ENCODE measurements at places on chromosomes 3 and 15.

DNA sequence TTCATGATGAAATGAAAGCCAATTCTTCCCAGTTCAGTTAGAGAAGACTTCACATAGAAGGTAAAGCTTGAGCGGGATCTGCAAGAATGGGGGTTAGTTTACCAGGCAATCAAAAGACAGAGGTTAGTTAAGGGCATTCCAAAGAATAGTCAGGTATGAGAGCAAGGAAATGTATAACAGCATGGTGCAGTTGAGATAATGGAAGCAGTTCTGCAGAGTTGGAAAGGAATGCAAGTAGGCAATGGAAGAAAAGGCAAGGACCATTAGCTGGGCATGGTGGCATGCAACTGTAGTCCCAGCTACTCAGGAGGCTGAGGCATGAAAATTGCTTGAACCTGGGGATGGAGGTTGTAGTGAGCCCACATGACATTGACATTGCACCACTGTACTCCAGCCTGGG, 55.0 kb downstream of the LSAMP start:
- DNase-seq, result no peak

DNA sequence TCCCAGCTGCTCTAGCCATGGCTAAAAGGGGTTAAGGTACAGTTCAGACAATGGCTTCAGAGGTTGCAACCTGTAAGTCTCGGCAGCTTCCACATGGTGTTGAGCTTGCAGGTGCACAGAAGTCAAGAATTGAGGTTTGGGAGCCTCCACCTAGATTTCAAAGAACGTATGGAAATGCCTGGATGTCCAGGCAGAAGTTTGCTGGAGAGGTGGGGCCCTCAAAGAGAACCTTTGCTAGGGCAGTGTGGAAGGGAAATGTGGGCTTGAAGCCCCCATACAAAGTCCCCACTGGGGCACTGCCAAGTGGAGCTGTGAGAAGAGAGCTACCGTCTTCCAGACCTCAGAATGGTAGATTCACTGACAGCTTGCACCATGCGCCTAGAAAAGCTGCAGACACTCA, 73.7 kb downstream of the STT3B start:
- no peak for DNase-seq

DNA sequence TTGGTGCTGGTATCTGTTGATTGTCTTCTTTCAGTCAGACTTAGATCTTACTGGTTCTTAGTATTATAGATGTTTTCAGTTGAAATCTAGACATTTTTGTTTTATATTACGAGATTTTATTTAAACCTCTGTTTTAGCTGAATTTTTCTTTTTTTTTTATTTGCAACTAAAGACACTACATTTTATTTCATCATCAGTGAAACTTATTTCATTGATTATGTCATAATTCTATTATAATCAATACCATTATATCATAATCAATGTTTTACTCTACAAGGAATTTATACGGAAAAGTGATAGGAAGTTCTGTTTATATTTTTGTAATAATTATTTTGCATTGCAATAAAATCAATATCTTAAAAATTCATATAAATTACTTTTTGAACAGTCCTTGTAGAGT, 477.4 kb upstream of the MDFIC2 start:
- no peak for DNase-seq

- no peak for DNase-seq
These were observed 10.6 kb downstream of the ARPP19 start for GRCh38 chr15:52558196-52558595.

DNA sequence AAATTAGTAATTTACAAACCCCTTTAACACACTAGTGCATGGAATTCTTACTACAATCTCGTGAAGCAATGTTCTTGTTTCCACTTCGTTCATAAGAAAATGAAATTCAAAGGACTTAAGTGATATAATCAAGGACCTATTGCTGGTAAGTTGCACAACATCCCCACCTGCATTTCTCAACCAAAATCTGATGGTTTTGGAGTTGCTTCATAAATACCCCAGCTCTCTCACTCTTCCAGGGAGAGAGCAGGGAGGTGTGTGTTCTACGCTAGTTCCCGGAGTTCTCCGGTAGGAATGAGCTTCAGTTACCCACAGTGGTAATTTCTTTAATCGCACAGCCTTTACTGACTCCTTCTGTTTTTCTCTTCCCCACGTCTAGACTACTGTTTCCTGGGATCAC, 81.8 kb downstream of the LRRN1 start:
- DNase-seq, result no peak

DNA sequence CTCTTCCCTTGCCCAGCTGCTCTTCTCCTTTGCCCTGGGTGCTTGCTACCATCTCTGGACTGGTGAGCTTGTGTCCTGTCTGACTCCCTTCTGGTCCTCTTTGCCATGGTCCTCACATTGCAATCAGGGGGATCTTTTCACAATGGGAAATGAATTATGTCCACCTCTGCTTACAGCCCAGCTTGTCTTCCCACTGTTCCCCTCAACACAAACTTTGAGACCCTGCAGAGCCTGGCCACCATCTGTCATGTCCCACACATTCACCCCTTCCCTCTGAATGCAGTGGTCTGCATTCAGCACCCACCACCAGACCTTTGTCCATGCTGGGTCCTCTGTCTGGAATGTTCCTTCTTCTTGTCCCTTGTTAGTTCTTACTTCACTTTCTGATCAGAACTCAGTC, 100.5 kb downstream of the ABHD5 start:
- DNase-seq, result no peak

DNA sequence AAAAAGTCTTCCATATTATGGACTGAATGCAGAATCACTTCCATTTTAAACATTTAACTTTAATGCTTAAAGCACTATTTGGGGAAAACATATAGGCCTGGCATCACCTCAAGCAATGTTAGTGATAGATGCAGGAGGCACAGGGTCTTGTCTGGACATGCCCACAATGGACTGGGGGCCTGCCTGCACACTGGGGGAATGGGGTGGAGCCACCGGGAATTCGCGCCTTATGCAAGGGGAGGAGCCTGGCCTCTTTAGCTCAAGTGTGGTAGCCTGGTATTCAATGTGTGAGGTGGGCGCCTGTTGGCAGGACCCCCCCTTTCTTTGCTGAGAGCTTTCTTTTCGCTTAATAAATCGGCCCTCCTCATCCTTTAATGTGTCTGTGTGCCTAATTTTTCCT, 29.9 kb downstream of the ACKR4 start:
- no peak for DNase-seq

DNA sequence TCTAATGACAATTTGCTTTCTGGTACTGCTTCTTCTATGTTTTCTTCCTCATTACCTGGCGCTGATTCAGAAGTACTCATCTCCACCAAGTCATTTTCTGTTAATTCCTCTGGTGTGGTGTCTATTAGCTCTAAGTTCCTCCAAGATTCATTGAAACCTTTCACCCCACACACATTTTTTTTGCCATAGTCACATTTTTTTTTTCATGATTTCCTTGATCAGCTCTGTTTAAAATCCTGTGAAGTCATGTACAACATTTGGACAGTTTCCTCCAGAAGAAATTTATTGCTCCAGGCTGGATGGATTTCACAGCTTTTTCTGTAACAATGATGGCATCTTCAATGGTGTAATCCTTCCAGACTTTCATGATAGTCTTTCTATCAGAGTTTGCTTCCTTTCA, 243.2 kb upstream of the VEPH1 start:
- no peak for DNase-seq

DNA sequence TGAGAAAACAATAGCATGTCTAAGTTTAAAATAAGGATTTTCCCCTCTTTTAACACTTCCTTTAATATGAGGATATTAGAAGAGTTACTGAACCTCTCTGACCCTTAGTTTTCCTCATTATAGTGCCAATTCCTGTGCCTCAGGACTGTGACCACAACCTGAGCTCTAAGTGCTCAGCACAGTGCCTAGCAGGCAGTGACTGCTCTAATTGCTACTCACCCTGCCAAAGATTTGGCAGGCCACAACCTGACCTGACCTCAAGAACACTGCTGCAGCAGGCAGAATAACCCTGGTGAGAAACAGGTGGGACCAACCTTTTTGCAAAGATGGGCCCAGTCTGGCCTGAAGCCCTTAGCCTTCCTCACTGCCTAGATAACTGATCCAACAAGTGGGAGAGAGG, 35.7 kb downstream of the NBEAL2 start:
- no peak for DNase-seq

- no peak for DNase-seq
These were observed 701.5 kb upstream of the GBE1 start for GRCh38 chr3:82462977-82463376.

- DNase-seq, result no peak
These were observed 11.8 kb downstream of the OXSR1 start for GRCh38 chr3:38177181-38177580.

DNA sequence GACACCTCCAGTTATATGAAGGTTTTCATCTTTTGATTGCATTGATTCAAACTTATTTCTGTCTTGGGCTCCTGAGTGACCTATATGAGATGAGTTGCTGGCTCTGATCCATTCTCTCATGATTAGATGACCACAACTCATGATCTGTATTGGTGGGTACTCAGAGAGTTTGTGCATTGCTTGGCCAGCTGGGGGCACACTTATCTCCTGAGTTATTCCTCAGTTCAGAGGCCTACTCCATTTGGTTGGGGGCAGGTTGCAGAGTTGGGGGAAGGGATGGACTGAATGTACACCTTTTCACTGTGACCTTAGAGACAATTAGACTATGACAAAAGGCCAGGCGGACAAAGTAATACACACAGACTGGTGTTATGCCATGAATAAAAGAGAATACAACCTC, 166.2 kb upstream of the SEMA6D start:
- no peak for DNase-seq

DNA sequence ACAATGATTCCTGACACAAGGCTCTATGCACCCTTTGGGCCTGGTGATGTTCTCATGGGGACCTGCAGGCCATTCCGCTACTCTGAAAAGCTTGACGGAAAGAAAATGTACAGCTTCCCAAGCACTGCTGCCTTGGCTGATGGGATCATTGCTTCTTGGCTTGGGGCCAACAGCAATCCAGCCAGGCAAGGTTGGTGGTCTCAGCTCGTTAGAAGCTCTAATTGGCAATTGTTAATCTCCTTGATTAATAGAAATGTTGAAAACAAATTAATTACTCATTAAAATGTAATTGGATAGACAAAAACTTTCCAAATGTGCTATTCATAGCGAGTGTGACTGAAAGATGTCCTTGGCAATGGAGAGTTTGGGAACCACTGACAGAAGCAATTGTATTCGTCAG, 16.3 kb upstream of the MYZAP start:
- no peak for DNase-seq

DNA sequence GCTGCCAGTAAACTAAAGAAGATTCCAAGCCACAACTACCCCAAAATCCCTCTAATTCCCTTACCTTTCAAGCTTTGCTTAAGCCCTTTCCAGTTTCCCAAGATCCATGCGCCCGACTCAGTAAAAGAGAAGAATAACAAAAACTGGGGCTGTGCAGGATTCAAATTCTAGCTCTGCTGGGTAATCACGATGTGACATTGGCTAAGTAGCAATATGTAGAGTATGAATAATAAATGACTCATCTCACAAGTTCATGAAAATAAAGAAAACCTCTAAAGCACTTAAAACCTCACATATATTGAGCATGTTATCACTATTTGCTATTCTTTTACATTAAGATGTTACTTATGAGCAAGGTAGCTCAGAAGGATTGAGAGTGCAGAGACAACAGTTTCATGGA, 522.2 kb upstream of the ZNF717 start:
- no peak for DNase-seq

GRCh38 chr3:21390136-21390535, 360.9 kb downstream of the ZNF385D start:
- peak; percentile 65 for DNase-seq

- no peak for DNase-seq
These were observed 34.0 kb downstream of the B3GALNT1 start for GRCh38 chr3:161070980-161071663.

- no peak for DNase-seq
These were observed 481.0 kb upstream of the PROK2 start for GRCh38 chr3:72266016-72266370.

DNA sequence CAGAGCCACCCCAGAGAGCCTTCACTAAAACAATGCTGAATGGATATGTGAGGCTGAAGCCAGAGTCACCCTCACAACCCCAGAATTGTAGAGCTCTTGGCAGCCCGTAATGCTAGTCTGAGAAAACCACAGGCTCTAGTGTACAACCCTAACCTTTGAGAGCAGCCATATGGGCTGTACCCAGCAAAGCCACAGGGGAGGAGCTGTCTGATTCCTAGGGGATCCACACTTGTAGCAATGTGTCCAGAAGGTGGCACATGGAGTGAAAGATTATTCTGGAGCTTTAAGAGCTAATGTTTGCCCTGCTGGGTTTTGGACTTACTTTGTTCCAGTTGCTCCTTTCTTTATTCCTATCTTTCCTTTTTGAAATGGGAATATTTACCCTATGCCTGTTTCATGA, 626.8 kb downstream of the GRM7 start:
- no peak for DNase-seq

Data from hepatic stellate cell (primary cell).